ENCODE measurements at places on chromosomes 2 and 18.

DNA sequence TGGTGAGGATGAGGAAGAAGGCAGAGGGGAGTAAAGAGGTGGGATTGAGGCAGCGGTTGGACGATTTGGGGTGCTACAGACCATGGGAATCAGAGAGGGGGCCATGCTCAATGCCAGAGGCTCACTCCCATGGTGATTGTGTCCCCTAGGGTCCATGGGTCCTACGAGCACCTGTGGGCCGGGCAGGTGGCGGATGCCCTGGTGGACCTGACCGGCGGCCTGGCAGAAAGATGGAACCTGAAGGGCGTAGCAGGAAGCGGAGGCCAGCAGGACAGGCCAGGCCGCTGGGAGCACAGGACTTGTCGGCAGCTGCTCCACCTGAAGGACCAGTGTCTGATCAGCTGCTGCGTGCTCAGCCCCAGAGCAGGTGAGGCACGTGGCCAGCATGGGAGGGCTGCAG lies 5.2 kb downstream of the CAPN10 start:
- no peak for DNase-seq

DNA sequence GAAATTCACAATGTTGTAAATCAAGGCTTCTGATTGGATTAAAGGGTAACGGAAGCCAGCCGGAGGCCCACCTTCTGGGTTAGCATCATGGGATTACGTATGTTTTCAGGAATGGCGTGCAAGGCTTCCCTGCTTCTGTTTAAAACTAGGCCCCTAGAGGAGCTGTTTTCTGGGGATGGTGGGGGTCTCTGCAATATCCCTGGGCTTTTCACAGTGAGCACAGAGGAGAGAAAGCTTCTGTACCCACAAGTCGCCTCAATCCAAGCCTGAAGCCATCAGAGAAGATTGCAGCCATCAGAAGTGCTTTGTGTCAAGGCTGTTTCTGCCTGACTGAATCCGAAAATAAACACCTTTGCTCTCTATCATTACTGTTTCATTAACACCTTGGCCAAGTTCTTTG lies 226.9 kb upstream of the SMIM21 start:
- DNase-seq = no peak

- no peak for DNase-seq
These were observed 58.3 kb downstream of the LDLRAD4 start for GRCh38 chr18:13276530-13277520.

GRCh38 chr2:96296925-96297324 lies 8.4 kb downstream of the SNRNP200 start:
- DNase-seq = no peak

- DNase-seq = no peak
These were observed 59.6 kb downstream of the CSRNP3 start for GRCh38 chr2:165529130-165529529.

DNA sequence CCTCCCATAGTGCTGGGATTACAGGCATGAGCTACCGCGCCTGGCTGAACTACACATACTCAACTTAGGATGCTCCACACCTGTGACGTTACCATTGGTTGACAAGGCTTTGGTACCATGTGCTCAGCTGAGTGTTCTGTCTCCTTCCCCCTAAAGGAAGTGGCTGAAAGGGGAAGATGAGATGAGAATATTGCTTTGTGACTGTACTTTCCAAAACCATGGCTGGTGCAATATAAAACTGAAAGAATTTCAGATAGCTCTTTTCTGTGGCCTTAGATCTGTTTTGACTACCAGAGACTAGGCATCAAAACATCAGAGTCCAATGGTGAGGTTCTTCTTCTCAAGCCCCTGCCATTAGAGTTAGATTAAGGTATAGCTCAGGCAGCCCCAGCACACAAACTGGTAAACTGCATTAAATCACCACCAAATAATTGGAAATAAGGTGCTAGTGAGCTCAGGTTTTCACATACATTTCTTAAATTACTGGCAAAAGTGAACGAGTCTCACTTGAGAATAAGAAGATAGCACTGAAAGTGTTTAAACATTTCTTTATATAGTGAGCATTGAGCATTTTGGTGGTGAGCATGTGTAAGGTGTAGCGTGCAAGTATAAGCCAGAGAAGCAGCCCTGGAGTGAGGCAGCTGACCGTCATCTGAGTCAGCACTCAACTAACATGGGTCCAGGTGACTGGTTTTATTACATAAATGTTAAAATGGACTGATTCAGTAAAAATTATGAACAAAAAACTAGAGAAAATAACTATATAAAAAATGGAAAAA lies 113.5 kb upstream of the FZD5 start:
- no peak for DNase-seq

DNA sequence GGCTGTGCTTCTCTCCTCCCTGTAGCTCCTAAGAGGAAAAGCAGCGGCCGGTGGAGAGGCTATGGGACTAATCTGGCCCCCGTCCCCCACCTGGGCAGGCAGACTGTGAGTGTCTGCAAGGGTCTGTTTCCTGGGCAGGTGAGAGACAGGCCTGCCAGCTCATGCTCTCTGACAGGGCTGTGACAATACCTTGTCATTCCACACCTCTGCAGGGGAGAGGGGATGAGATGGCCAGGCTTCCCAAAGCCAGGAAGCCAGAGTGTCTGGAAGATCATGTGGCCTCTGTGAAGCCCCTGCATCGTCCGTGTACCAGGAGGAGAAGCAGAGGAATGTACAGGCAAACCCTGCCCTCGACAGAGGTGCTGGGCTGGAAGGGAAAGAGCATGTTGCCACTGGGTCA lies 142.5 kb upstream of the GATA6 start:
- no peak for DNase-seq

DNA sequence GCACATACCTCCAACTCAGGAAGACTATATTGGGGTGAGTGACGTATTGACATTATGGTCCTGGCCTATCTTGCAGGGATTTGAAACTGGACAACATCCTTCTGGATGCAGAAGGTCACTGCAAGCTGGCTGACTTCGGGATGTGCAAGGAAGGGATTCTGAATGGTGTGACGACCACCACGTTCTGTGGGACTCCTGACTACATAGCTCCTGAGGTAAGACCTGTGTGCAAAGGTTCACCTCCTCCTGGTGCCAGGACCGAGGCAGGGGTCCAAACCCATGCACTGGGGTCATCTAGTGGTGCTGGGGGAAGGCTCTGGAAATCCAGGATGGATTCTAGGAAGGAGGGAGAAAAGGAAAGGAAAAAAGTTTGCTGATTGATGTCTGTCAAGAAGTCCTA lies 152.2 kb upstream of the EPAS1 start:
- no peak for DNase-seq

GRCh38 chr18:76227759-76228158 lies 267.3 kb downstream of the ZNF516 start:
- no peak for DNase-seq

DNA sequence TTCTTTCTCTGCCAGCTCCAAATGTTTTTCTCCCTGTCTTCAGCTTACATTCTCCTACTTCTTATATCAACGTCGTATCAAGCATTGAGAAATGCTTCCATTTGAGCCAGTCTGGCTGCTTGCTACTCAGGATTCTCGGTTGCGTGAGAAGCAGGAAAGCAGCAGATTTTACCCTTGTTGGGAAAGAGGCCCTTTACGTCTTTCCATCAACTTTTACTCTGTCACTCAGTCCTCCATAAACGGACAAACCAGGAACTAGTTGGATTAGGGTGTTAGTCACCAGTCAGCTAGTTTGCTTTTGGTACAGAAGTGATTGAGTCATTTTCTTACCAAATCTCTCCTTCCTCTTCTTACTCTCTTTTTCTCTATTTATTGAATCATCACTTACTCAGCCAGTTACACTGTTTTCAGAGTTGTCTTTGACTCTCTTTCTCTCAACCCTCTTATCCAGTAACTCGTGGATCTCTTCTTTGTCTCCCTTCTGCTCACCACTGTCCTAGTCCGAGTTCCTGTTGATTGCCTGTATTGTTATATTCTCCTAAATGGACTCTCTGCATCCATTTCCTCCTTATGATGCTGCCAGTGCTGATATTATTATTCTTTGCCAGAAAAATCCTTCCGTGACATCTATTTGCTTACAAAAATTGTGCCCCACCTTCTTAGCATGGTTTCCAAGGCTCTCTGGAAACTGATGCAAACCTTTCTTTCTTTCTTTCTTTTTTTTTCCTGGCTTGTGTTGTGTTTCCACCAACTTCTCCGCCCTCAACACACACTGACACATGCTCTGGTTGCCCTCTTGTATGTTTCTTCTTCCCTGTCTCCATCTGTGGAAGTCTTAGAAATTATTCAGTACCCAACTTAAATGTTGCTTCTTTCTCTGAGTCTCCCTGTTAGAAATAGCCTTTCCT lies 61.5 kb downstream of the VRK2 start:
- DNase-seq = peak; percentile 83

GRCh38 chr2:178891265-178891958 lies 84.2 kb upstream of the TTN start:
- DNase-seq = peak; percentile 59

GRCh38 chr2:119387381-119388129 lies 20.8 kb downstream of the DBI start:
- DNase-seq = no peak

GRCh38 chr2:159455330-159455918 lies 160.9 kb downstream of the BAZ2B start:
- no peak for DNase-seq

- DNase-seq = no peak
These were observed 98.7 kb downstream of the UBR3 start for GRCh38 chr2:169925968-169926367.
